ENCODE measurements at places on chromosomes 3 and 15. TPM values are rescaled to one million over a fixed set of nuclear protein-coding genes. Genes with fewer than 3 reads are reported as not detected.

Gene NANOGP8
- not detected for total RNA-seq

Gene RAB6B
- total RNA-seq = 8.6 TPM

GRCh38 chr3:90091549-90091948 is 984.1 kb downstream of the EPHA3 start:
- no peak for DNase-seq

- DNase-seq = no peak
Measured at GRCh38 chr3:44342176-44342790, 3.7 kb downstream of the TCAIM start.

DNA sequence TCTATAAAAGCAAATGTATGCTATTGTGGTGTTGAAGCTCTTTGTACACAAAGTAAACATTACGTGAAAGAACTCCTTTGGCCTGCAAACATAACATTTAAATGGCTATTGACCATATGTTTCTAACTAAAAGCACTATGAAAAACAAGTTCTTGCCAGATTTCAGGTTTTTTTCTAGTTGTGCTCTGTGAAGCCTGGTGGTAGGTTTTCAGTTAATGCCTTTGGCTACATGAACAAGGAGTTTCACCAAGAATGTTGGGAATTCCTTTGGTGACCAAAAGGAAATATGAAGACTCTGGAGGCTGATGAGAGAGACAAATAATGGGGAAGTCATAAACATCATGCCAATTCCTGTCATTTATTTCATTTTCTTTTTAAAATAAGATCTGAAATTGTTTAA is 66.0 kb downstream of the RBMS3 start:
- no peak for DNase-seq

Data from pancreas (tissue), 10 donors.